ENCODE measurements at places on chromosomes 1 and 21. TPM values are rescaled to one million over a fixed set of nuclear protein-coding genes. Genes with fewer than 3 reads are reported as not detected.

- no peak for DNase-seq
- no peak overlapping the region for H3K4me3 ChIP-seq
- no peaks in the 10 kb centered on the region for H3K36me3 ChIP-seq
- H3K27me3 ChIP-seq: no peaks in the 10 kb centered on the region
These were observed 2.2 kb upstream of the SEMA4A start for GRCh38 chr1:156151093-156151688.

DNA sequence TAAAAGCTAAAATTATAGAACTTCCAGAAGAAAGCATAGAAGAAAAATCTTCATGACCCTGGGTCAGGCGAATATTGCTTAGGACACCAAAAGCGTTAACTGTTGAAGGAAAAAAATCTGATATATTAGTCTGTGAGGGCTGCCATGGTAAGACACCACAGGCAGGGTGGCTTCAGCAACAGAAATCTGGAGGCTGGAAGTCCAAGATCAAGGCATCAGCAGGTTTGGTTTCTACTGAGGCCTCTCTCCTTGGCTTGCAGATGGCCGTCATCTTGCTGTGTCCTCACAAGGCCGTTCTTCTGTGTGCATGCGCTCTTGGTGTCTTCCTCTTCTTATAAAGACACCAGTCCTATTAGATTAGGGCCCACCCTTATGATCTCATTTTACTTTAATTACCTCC is 14.5 kb downstream of the IFNLR1 start:
- DNase-seq: no peak
- H3K36me3 ChIP-seq: no peaks in the 10 kb centered on the region
- H3K4me3 ChIP-seq: no peak overlapping the region
- no peak overlapping the region for H3K27ac ChIP-seq
- H3K4me1 ChIP-seq: no peaks in the 10 kb centered on the region

GRCh38 chr1:179825206-179825605 is 52.4 kb downstream of the TOR1AIP2 start:
- no peak for DNase-seq
- no peaks in the 10 kb centered on the region for H3K4me1 ChIP-seq
- H3K36me3 ChIP-seq: no peaks in the 10 kb centered on the region
- no peak overlapping the region for H3K27ac ChIP-seq
- no peaks in the 10 kb centered on the region for H3K27me3 ChIP-seq

- no peaks in the 10 kb centered on the region for H3K27me3 ChIP-seq
- H3K4me3 ChIP-seq: no peak overlapping the region
- H3K4me1 ChIP-seq: no peaks in the 10 kb centered on the region
- no peak overlapping the region for H3K27ac ChIP-seq
These were observed 15.9 kb upstream of the ADAMTS5 start for GRCh38 chr21:26982767-26983166.

GRCh38 chr1:237482777-237483176 is 407.9 kb downstream of the ZP4 start:
- no peak overlapping the region for H3K27ac ChIP-seq
- no peaks in the 10 kb centered on the region for H3K36me3 ChIP-seq
- no peak overlapping the region for H3K4me3 ChIP-seq
- H3K27me3 ChIP-seq: no peaks in the 10 kb centered on the region
- no peak for DNase-seq

DNA sequence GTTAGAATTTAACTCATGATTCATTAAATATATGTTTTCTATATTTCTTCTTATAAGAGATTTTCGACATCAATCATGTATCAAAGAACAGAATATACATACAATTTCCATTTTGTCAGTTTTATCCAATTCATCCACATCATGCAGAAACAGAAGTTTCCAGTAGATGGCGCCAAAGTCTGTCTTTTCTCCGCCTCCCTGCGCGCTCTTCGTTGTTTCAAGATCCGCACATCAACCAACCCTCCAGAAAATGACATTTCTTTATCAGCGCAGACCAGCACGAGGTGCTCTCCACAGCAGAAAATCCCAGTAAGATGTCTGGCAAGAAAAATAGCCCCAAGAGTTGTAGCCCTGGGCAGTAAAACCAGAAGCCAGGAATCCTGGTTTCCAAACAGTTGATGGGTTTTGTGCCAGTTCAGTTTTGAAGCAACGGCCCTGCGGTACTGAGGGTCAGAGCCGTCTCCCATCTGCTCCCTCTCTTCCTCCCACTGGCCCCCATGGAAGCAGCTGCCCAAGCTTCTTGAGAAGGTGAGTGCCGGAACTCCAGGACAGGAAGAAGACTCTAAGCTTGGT is 38.6 kb upstream of the GPR137B start:
- H3K27me3 ChIP-seq: no peaks in the 10 kb centered on the region
- H3K4me1 ChIP-seq: no peaks in the 10 kb centered on the region
- no peak overlapping the region for H3K4me3 ChIP-seq
- no peak overlapping the region for H3K27ac ChIP-seq
- no peak for DNase-seq

Gene SPRR4
- total RNA-seq: not detected
